ENCODE measurements at places on chromosomes 16 and 17.

DNA sequence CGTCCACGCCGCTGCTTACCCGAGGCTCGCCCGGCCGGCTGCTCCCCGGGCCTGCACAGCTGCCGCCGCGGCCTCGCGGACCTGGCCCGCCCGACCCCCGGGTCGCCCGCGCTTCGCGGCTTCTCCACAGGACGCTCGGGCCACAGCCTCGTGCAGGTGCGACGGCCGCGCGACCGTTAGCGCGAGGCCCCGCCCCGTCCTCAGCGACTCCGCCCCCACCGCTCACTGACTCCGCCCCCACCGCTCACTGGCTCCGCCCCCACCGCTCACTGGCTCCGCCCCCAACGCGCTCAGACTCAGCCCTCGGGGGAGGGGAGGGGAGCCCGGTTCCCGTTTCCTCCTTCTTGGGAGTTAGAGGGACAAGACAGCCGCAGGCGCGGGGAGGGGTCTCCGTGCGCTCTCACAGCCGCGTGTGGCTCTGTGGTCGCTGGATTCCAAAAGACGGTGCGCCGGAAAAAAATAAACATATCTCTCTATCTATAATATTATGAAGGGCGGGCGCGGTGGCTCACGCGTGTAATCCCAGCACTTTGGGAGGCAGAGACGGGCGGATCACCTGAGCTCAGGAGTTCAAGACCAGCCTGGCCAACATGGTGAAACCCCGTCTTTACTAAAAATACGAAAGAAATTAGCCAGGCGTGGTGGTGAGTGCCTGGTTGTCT, at the start of gene MEIOB:
TSS of gene MEIOB (minus strand) at position 191 of the 662 bp plus-strand sequence. CDS start 3,989 bp downstream, outside the sequence.
- DNase-seq = no peak

DNA sequence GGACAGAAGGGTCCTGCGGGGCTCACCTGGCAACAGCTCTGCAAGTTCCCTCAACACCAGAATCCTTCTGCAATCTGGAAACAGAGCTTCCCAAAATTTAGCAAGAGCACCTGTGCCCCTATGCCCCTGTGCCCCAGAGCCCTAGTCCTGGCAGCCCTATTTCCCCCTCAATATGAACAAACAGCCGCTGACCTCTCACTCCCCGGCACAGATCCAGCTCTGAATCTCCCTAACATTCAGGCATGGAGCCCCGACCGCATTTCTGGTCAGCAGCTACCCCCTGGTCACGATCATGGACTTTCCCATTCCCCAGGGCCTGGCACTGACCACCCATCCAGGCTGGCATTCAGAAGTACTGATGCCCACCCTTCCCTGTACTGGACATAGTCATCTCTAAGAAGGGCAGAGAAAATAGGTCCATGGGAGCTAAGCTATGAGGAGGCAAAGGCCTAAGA, 110.8 kb upstream of the SMURF2 start:
- DNase-seq = no peak

DNA sequence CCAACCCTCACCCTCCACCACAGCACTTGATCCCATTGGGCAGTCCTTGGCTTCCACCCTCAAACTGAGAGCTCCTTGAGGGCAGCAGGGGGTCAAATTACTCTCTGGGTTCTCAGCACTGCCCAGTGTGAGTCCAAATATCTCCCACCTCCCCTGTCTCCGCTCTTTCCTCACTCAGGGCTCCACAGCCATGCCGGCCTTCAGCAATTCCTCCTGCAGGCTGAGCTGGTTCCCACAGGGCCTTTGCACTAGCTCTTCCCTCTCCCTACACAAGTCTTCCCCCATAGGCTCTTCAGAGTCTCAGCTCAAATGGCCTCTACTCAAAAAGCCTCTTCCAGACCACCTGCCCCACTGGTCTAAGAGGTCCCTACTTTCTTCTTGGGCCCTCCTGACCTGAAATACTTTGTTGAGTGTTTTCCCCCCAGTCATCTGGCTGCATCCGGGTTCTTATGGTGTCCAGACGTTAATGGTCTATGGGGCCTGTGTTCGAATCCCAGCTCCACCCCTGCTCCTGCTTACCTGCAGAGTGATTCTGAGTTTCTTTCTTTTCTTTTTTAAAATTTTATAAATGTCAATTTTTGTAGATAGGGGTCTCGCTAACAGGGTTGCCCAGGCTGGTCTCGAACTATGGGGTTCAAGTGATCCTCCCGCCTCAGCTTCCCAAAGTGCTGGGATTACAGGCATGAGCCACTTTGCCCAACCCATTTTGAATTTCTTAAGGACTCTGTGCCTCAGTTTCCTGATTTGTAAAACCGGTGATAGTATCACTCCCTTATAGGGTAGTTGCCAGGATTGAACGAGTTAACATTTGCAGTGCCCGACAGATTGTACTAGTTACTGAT, 973 bp upstream of the IL4R start:
- DNase-seq = no peak

DNA sequence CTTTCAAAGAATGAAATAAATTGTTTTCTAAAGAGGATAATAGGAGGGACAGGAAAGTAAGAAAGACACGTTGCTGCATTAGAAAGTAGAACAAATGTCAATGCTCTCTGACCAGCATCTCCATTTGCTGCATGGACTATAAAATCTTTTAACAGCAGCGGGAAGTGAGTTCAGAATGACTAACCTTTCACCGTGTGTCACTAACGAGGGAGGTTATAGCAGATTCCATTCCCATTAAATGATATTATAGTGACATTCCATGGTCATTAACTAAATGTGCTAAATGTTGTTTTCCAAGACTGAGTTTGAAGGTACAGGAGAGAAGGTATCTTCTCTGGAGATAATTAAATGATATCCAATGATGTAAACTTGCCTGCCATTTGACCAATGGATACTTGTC, 127.1 kb upstream of the HS3ST3A1 start:
- no peak for DNase-seq

DNA sequence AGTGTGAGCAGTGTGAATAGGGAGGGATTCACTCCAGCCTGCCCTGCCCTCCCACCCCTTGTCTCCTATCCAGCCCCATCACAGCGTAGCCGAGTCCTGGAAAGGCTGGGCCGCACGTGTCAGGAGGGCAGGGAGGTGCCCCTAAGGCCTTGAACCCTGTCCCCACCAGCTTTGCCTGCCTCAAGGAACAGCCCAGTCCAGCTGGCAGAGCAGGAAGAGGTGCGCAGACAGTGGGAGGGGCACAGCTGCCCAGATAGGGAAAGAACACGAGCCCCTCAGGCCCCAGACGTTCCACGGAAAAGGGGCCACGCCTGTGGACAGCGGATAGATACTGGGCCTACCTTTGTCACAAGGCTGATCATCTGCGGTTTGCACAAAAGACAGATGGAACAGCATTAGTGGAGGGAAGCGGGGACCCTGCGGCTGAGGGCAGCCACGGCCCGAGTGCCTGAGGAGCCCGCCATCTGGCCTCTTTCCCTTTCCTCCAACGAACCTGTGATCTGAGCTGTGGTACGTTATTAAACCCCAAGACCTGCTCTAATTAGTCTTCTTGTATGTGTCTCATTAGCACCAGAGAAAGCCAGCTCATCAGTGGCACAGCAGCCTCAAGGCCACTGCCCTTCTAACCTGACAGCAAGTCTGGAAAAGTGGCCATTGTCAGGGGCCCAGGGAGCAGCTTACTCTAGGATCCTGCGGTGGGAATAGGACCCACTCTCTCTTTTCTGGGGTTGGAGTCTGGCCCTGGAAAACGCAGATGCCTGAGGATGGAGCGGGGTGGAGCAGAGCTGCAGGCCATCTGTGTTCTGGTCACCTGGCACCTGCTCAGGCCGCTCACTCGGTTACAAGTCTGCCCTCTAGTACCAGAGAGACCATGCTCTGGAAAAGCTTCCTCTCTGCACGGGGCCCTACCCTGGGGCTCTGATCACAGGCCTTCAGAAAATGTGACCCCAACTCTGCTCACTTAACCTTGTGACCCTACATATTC, 16.3 kb downstream of the MPP3 start:
- no peak for DNase-seq

DNA sequence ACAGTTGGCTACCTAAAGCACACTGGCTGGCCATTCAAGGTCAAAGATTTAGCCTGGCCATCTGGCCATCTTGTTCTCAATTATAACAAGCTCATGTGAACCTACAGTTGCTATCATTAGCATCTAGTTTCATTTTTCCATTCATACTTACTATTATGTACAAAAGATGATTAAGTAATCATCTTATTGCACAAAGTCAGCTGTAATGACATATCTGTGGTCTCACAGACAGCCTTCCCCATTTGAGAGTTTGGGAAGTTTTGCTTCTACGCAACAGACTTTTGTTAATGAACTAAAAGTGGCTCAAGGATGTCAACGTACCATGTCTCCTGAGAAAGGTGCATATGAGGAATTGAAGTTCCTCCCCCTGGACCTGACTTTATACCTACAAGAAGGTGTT, 51.3 kb downstream of the HS3ST3B1 start:
- DNase-seq = no peak

GRCh38 chr17:74528491-74529199, 2.6 kb downstream of the CD300LB start:
- DNase-seq = no peak

- no peak for DNase-seq
Measured at GRCh38 chr17:76478097-76478496, 10.7 kb downstream of the AANAT start.

DNA sequence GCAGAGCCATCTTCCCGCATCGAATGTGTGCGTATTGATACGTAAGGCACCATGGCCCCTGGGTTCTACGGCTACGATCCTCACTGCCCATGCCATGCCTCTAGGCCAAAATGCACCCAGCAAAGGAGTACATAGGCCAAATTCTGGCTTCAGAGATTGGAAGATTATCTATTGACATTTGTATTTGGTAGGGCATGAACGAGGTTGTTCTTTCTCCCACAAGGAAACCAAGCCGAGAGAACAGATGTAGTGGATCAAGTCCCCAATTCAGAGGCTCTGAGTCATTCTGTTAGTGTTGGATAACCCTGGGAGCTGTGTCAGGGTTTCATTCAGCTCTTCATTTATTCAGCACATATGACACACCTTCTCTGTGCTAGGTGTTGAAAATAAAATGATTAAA, 36.5 kb downstream of the HOXB1 start:
- DNase-seq = no peak

GRCh38 chr17:29844339-29845048, 85.5 kb downstream of the SSH2 start:
- no peak for DNase-seq

All from effector memory CD4-positive, alpha-beta T cell (primary cell).